ENCODE measurements at places on chromosomes 6 and 20.

DNA sequence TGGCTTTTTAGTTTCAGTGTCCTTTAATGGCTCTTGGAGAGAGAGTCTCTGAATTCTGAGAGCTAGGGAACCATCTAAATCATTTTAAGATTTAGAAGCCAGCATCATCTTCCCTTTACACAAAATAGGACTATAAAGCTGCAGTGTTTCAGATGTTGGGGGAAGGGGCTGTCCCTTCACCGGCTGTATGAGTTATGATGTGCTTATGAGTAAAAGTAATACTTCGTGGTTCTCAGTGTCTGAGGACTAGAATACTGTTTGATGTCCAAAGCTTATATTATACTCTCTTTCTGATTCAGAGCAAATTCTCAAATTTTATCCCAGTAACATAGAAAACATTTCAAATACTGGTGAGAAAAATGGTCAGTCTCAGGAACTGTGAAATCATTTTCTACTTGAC, 63.5 kb upstream of the FAM8A1 start:
- DNase-seq = no peak

GRCh38 chr20:49444553-49444990, 37.9 kb downstream of the KCNB1 start:
- DNase-seq = no peak

- DNase-seq = no peak
Observed at GRCh38 chr6:112433457-112433856, 86.3 kb downstream of the RFPL4B start.

DNA sequence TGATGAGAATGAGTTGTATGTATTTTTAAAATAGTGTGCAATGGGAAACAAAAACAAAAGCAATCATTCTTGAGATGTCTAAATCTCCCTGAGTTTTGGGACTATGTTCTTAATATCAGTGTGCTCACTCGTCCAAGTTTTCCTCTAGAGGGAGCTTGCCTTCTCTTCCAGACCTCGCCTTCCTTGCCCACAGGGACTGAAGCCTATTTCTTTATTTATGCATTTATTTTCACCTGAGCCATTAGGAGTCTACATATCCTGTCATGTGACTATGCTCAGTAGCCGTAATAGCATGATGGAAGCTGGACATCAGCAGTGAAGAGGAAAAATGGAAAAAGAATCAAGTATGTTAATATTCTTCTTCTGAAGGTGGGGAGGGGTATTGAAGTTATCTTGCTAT, 131.2 kb downstream of the SH3BGRL2 start:
- DNase-seq = no peak

DNA sequence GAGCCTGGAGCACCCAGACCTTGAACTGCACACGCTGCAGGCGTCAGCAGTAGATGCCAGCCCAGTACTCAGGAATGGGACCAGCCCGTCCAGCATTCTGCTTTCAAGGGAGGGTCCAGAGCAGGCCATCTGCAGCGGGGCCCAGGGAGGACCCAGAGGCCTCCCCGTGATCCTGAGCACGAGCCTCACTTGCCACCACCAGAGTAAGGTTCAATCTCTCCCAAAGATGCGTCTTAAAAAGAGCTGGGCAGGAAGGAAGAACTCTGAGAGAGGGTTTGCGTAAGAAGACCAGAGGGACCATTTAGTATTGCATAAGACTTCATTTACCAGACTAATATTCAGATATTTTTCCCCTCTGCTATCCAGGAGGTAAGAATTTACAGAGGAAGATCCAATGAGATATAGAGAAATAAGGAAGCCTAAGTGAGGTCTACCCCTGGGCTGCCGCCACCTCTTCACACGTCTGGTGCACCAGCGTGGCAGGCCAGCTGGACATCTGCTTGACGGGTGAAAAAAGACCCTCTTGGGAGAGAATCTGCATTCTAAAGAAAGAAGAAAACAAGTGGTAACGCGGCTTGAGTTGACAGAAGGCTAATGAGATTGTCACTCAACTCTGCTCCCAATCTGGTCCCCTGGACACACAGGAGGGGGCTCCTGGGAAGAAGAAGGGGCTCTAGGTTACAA, 107.3 kb downstream of the PRND start:
- DNase-seq = no peak

GRCh38 chr6:38159596-38159995, 340.1 kb downstream of the ZFAND3 start:
- DNase-seq = no peak

GRCh38 chr6:140032189-140032588, 657.7 kb upstream of the CITED2 start:
- no peak for DNase-seq

- no peak for DNase-seq
Observed at GRCh38 chr20:11972478-11972877, 54.8 kb downstream of the BTBD3 start.

GRCh38 chr20:17137692-17138091, 89.1 kb upstream of the PCSK2 start:
- DNase-seq = peak; percentile 33

DNA sequence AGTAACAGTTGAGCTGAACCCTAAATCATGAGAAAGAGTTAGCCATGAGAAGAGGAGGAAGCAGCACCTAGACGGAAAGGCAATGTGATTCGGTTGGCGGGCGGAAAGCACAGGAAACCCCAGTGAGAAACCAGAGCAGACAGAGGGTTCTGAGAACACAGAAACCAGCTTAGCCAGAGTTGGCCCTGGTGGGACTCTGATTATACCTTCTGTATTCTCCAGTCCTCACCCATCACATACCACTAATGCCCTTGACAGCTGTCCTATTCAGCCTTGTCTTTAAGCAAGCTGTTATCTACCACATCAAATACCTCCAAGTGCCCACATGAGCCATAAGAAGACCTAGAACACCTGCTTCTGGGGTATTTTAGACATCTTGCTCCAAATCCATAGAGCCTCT, 58.9 kb upstream of the LRRC1 start:
- no peak for DNase-seq
